Cerebellum (tissue), 4 donors: ENCODE measurements at places on chromosomes 4 and X. TPM values are rescaled to one million over a fixed set of nuclear protein-coding genes. Genes with fewer than 3 reads are reported as not detected.

- no peak for DNase-seq
Observed at GRCh38 chr4:141352909-141353525, 132.3 kb downstream of the ZNF330 start.

- DNase-seq, result no peak
Observed at GRCh38 chrX:48153769-48154168, 23.3 kb downstream of the SPACA5B start.

DNA sequence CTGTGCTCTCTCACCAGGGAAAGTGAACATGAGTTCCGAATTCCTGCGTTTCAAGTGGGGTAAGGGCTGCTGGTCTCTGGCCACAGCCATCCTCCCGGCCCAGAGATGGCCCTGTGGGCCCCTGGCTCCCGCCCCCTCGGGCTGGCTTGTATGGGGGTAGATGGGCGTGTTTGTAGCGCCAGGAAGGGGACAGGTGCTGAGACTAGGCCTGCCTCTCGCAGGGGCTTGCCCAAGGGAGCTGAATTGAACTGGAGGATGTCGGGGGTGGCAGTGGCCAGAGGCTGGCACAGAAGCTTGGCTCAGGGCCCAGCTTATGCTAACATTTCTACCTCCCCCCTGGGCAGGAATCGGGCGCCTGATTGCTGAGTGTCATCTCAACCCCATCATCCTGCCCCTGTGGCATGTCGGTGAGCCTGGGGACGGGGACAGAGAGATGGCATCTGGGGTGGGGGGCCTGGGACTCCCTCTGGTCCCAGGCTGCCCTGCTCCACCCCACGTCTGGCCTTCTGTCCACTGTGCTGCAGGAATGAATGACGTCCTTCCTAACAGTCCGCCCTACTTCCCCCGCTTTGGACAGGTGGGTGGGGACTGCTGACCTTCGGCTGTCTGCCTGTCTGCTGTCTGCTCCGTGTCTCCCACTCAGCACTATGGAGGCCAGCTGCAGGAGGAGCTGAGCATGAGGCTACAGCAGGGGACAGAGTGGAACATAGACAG is 8.5 kb downstream of the TAFAZZIN start:
- DNase-seq, result no peak

DNA sequence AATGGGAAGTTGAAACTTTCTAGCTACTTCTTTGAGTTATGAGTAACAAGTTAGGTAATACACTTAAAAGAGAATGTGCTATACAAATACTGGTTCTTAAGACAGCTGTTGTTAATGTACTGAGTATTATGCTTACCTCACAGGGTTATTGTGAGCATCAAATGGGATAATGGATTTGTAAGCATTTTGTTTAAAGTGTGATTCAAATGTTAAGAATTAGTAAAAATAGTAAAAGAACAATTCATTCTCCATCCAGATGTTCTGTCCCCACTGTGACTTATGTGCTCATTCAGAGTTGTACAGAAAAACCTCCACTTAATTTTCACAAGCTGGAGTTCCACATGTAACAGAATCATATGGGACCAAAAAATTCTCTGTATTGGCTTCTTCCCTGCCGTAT is 63.6 kb downstream of the AR start:
- no peak for DNase-seq

GRCh38 chr4:171812333-171812664 is 905 bp upstream of the GALNTL6 start:
- no peak for DNase-seq

DNA sequence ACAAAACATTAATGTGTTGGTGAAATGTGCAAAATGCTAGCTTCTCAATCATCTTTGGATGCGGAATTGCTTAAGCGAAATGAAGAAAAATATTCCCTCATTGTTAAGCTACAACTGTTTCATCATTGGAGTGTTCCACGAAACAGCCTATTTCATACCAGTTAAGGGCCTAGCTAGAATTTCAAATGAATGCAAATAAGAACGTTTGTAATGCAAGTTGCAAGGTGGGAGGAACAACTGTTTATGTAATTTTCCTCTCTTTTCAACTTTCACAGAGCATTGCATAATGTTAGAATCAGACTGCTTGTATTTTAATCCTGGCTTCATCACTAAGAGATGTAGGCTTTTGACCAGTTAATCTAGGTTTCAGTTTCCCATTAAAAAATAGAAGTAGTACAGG is 480.1 kb downstream of the IL1RAPL1 start:
- no peak for DNase-seq

GRCh38 chr4:138414202-138414601 is 172.1 kb upstream of the SLC7A11 start:
- no peak for DNase-seq

DNA sequence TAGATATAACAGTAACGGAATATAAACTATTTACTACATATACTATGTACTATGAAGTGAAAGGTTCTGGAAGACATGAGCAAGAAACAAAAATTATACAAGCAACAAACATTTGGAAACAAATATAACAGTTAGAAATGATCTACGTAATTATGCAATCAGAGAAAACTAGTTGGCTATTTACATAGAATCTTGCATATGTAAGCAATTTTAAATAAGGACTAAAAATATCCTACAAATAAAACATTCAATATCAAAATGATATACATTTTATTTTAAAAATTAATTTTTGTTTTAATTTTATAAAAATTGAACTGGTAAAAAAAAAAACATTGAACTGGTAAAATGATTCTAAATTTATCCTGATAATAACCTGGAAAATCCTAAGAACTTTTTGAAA is 642.5 kb upstream of the PCDH10 start:
- DNase-seq, result no peak

- DNase-seq, result no peak
Observed at GRCh38 chrX:129638917-129639316, 15.8 kb downstream of the APLN start.

- DNase-seq, result no peak
Observed at GRCh38 chr4:114607056-114607455, 8.4 kb downstream of the UGT8 start.

DNA sequence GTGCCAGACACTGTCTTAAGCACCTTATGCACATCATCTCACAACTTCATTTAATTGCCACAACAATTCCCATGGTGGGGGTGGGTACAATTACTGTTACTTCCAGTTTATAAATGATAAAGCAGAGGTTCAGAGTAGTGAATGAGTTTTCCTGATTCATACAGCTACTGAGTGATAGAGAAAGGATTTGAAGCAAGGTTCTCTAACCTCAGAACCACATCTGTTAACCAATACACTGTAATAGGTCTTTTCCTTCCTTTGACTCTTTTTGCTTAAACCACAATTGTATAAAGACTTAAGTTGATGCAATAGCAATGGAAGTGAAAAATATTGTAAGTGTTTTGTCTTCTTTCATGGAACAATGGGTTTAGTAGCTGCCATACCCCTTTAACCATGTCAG is 43.5 kb upstream of the PAK3 start:
- no peak for DNase-seq

DNA sequence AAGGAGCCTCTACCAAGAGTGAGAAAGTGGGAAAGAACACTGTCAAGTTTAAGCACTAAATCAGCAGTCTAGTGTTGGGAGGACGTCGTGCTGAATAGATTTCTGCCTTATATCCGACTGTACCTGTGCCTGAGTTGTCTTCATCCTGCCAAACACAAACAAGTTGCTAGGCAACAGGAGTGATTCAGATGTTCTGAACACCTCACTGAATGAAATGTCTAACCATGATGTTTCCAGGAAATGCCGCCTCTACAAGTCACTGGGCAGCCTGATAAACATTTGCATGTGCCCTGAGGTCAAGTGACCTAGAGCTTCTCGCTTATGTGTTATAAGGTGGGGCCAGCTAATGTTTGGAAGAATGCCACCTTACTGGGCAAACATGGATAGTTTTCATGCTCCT is 37.9 kb downstream of the SGMS2 start:
- DNase-seq, result no peak

GRCh38 chrX:110733166-110733565 is 62.5 kb downstream of the CHRDL1 start:
- no peak for DNase-seq

GRCh38 chr4:70688795-70689231 is 481 bp downstream of the UTP3 start:
- no peak for DNase-seq

DNA sequence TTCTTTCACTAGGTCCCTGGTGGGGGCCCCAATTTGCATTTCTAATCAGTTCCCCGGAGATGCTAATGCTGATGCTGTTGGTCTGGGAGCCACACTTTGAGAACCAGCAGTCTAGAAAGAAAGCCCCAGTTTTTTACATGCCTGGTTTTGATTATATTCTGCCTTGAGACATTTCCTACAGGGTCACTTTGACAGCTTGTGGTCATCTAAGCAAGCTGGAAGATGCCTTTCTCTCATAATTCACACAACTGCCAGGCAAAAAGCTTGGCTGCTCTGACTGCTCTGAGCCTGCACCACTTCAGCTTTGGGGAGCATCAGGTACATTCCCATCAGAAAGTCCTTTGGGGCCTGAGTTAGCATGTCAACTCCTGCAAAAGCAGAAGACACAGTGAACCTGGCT is 5.9 kb upstream of the PLAC1 start:
- DNase-seq, result no peak

DNA sequence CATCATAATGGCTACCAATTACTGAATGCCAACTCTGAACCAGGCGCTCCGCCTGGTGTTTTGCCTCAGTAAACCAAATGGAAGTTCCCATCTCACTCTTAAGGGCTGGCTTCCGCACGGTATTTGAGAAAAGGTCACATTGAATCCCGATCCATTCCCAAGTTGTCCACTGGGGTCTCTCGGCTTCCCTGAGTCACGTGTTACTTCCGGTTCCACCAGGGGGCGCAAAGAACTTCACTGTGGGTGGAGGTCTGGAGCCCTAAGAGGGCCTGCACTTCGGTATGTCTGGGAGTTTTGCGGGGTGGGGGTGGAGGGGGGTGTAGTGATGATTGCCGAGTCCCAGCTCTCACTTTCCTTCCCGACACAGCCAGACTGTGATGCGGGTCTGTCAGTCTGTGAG is 13.4 kb upstream of the NHS start:
- no peak for DNase-seq

VBP1 gene
- total RNA-seq, result 76.6 TPM

AKAP4 gene
- total RNA-seq, result not detected

CXCL5 gene
- total RNA-seq, result not detected

RIPPLY1 gene
- not detected for total RNA-seq

RNF128 gene
- 2.0 TPM for total RNA-seq

NPY2R gene
- 0.91 TPM for total RNA-seq

ZNF157 gene
- total RNA-seq, result 5.4 TPM

HPGD gene
- total RNA-seq, result 10.7 TPM

UGT2B17 gene
- not detected for total RNA-seq

RNF175 gene
- total RNA-seq, result 14.5 TPM

RBPJ gene
- 89.9 TPM for total RNA-seq

SLC49A3 gene
- total RNA-seq, result 0.36 TPM

ARHGAP24 gene
- total RNA-seq, result 12.9 TPM
